Stimulated activated CD4-positive, alpha-beta T cell treated with anti-CD3 and anti-CD28 coated beads, Interleukin-12 subunit alpha, Interleukin-12 subunit beta, amount 100 ng/mL, for 48 hours (primary cell): ENCODE measurements at places on chromosomes 12 and 14.

DNA sequence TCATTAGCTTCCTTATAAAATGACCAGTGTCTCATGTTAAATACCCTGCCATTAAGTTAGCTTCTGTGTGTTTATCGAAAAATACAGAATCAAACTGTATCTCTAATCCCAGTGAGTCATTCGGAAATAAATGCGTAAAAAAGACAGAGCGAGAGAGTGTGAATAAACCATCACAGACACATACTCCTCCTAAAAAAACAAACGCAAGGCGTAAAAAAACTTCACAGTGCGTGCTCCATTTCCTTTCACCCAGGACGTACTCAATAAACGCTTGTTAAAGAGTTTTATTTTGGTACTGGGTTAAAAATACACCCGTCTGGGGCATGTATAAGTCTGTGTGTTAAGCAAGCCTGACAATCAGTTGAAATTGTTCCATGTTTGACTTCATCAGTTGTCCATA is 58.8 kb upstream of the ISM2 start:
- DNase-seq: no peak

DNA sequence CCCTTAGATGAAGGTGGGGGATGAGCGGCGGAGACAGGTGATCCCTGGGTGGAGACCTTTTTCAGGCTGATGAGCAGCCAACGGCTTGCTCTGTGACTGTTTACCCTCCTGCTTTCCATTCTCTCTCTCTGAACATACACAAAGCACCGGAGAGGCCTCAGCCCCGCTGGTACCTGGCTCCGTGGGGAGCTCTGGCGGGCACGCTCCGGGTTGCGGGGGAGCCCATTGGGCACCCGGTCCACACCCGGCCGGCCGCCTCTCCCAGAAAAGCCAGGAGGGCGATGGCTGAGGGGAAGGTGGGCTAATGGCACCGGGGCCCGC is 545 bp downstream of the SMARCC2 start:
- DNase-seq: no peak

GRCh38 chr14:75375983-75376382 is 51.8 kb upstream of the JDP2 start:
- no peak for DNase-seq

GRCh38 chr14:94170136-94170535 is 4.0 kb upstream of the PPP4R4 start:
- DNase-seq: no peak

DNA sequence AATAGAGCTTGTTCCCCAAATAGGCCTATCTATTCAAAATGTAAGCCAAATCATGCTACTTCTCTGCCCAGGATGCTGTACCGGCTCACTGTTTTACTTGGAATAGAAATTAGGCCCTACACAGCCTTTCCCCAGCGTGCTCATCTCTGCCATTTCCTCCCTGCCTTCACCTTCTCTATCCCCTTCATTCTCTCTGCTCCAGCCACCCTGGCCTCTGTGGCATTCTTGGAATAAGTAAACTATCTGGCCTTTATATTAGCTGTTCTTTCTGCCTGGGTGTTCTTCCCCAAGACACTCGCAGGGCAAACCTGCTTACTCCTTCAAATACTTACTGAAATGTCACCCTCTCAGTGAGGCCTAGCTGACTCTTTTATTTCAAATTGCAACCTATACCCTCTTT is 30.9 kb upstream of the DYRK2 start:
- DNase-seq: no peak

DNA sequence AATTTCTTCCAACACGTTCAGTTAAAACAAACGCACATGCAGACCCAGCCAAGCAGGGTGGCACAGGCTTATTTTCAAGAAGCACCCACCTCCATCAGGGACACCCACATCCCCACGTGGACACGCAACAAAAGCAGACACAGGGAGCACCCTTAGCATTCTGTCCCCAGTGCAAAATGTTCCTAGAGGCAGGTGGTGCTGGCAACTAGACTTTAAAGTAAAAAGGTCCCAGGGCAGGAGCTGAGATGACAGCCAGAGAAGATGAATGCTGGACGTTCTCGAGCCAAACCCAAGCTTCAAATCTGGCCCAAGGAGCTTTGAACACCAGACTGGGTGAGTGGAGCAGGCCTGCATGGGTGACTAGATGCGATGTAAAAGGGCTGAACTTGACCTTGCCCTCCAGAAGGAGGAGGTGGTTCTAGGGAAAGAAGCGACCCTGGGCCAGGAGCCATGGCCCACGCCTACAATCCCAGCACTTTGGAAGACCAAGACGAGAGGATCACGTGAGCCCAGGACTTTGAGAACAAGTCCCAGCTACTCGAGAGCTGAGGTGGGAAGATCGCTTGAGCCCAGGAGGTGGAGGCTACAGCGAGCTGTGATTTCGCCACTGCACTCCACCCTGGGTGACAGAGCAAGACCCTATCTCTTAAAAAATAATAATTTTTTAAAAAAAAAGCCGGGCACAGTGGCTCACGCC is 47.3 kb downstream of the KDM2B start:
- no peak for DNase-seq

GRCh38 chr12:87670448-87670847 is 358.8 kb downstream of the C12orf50 start:
- DNase-seq: no peak

- no peak for DNase-seq
Measured at GRCh38 chr14:105117257-105117646, 51.3 kb downstream of the JAG2 start.

DNA sequence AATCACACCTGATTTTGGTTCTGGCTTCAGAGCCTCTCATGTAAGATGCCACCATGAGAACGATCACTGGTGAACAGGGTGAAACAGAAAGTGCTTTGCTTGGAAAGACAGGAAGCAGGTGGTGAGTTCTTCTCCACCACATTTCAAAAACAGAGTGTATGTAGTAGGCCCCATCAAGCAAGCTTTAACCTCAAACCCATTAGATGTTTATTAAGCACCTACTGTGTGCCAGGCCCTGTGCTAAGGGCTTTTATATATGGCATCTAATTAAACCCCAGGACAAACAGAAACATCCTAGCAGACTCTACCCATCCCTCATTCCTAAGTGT is 47.8 kb upstream of the MED13L start:
- DNase-seq: peak; percentile 16

DNA sequence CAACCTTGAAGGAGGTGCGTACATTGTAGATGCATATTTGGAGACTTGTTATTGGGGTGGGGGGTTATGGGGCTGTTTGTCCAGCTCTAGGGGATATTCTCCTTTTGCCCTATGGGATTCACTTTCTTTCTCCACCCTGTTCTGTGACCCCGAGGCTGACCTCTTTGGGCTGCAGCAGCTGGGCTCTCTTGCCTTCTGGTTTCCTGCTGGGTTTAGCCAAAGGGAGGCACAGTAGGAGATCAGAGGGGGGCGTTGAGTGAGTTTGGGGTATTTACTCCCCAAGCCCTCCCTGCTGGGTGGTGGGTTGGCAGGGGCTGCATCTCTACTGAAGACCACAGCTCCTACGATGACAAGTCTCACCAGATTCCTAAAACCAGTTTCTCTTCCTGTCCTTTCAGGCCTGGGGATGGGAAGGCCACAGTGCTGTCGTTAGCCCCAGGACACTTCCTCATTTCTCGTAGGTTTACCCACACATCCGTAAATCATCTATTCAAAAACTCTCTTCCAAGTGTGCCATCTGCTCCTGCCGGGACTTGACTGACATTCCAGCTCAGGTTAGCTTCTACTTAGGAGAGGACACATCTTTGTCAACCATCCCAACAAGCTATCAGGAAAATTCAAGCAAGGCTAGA is 127.1 kb downstream of the TMEM30B start:
- DNase-seq: no peak

DNA sequence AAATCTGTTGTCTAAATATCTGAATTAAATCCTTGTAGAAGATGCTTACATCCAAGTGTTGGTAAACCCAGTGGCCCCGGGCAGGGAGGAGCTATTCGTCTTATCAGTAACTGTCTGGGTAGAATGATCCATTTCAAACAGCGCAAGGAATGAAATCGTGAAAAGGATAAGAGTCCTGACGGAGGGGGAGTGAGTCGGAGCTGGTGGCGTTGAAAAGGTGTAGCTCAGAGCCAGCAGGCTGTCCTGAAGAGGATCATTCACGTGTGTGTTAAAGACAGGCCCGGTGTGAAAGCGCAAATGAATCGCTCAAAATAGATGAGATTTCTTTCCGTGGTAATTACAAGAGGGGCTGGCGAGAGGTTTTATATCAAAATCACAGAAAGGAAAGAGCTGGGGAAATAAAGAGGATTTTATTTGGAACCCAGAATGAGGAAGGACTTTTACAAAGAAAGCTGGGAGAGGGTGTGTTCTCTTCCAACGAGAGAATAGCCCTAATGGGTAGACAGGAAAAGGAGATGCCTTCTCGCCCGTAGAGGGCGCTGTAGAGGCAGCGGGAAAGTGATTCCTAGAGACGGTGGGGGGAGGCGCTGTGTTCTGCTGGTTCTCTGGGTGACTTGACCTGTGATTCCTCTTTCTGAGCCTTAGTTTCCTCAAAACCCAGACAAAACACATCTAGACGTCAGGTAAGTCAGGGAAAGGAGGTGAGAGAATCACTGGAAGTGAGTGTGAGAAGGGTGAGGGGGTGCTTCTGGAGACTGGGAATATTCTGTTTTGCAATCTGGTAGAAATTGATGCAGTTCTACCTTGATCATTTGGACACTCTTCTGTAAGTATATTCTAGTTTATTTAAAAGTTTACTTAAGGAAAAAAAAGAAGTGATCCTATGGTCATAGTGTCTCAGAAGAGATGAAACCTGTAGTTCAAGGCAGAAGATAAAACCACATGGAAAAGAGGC is 39.3 kb downstream of the SRRM4 start:
- DNase-seq: peak; percentile 2

DNA sequence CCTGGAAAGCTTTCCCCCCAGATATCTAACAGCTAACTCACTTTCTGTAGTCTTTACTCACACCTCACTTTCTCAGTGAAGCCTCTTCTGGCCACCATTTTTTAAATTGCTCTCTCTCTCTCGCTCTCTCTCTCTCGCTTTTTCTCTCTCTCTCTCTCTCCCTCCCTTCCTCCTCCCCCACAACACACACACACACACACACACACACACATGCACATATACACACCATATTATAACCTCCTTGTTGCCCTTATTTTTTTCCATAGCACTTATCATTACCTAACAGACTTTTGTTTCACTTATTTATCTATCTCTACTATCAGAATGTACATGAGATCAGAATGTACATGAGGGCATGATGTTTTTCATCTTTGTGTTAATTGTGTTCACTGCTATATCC is 156.8 kb downstream of the DUSP6 start:
- DNase-seq: no peak

- DNase-seq: no peak
Measured at GRCh38 chr14:23359722-23360447, 5.1 kb downstream of the EFS start.

- DNase-seq: no peak
Measured at GRCh38 chr14:101017209-101017608, 113.7 kb upstream of the RTL1 start.

- DNase-seq: no peak
Measured at GRCh38 chr12:54829511-54829910, 24.8 kb upstream of the MUCL1 start.

DNA sequence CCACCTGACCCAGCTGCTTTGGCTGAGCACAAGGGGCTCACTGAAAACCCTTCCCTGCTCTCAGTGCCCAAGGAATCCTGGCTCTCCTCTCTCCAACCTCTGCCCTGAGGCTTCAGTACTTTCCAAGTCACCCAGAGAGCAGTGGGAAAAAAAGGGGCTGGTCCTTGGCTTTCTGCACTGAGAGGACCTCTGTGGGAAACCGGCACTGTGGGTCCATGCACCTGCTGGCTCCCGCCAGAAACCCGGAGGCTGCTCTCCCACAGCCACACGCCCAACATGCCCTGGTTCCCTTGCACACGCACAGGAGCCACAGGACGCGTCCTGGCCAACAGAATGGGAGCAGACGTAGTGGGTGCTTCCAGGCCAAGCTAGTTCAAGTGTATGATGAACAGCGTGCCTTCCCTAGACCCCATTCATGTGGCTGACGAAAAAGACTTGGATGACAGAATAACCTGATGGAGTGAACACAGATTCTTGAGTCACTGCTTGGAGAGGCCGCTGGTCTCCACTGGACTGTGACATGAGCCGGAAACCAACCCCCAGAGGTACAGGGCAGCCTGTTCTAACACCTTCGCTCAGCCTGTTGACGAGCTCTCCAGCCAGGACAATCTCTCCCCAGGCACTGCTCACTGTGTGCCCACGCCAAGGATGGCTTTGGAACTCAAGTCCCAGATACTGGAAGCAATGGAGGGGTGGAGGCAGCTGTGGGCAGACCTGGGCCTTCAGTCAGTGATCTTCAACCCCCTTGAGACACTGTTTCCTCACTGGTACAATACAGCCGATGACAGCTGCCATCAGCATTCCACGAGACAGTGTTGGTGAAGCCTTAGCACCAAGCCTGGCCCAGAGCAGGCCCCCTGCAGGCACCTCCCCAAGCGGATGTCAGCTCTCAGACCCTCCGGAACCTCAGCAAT is 87.7 kb downstream of the ITPK1 start:
- DNase-seq: no peak

DNA sequence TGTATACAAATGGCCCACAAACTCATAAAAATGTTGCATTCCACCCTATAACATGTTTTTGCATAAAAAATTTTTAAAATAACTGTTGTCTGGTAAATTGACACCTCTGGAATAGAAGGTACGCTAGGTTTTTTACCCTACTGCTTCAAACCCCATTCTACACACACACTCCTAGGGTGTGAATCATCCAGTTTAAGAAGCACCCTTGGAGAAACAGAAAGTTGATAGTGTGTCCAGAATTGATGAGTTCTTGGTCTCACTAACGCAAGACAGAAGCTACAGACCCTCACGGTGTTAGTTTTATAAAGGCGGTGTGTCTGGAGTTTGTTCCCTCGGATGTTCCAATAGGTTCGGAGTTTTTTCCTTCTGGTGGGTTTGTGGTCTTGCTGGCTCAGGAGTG is 158.5 kb downstream of the KLRB1 start:
- no peak for DNase-seq

GRCh38 chr12:95204141-95204866 is 13.0 kb downstream of the FGD6 start:
- DNase-seq: no peak

DNA sequence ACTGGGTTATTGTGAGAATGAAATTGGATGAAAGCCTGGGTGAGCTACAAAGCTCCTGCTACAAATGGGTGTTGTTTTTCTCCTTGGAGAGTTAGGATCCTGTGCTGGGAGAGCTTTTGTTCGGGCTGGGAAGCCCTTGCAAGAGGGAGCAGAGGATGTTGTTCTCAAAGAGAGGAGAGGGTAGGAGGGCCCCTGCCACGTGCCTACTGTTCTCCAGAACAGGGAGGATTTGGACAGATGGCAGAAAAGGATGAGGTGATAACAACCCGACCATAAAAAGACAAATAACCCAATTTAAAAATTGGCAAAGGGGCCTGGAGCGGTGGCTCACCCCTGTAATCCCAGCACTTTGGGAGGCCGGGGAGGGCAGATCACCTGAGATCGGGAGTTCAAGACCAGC is 68.8 kb downstream of the GALNT16 start:
- DNase-seq: no peak

- no peak for DNase-seq
Measured at GRCh38 chr14:98070536-98070935, 1201.5 kb downstream of the BCL11B start.
